ENCODE measurements at places on chromosomes 6 and 20.

GRCh38 chr20:37821696-37822095 is 81.2 kb upstream of the VSTM2L start:
- no peak for DNase-seq

- no peak for DNase-seq
Measured at GRCh38 chr6:47168180-47168579, 126.0 kb upstream of the ADGRF1 start.

- no peak for DNase-seq
Measured at GRCh38 chr6:102402635-102403329, 1009.3 kb downstream of the GRIK2 start.

DNA sequence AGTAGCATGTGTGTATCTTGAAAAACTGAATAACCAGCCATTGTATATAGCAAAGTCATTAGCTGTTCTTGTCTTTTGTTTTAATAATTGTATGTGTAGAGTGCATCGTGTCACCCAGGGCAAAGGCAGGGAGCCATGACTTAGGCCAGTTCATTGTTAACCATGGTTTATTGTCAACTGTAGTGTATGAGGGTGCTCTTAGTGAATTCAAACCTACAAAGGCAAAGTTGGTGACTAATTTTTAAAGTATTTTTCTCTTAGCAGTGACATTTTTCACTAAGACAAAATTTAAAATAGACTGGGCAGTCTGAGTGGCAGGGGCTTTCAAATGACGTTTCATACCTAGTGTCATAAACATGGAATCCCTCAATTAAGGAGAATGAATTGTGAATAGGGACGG is 79.0 kb downstream of the TULP4 start:
- DNase-seq = no peak

DNA sequence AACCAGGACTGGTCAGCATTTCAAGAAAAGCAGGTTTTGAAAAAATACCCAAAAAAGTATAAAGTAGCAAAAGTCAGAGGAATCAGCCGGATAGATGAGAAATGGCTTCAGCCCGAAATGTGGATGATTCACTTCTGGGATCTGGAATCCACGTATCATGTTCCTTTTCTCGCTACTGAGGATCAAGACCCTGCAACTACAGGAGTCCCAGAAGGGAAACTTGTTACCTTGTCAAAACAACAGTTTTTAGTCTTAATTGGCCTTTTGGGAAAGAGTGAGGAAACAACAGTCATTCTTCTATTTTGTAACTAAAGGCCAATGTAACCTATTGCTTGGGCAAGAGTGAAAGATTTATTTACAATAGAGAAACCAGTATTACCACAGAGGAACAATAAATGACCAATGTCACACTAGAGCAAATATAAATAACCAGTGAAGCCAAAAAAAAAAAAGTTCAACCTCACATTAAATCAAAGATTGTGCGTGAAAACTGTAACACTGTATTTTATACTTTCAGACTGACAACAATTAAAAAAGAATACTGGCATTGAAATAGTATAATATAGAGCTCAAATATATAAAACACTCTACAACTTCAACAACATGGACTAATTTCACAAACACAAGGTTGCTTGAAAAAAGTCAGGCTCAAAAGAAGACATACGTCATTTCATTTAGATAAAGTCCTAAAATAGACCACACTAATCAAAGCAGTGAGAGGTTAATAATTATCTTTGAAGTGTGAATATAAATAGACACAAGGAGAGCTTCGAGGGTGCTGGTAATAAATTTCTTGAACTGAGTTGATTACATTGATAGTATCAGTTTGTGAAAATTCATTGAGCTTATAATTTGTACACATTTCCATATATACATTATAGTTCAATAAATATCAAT is 116.2 kb downstream of the GFRAL start:
- no peak for DNase-seq

DNA sequence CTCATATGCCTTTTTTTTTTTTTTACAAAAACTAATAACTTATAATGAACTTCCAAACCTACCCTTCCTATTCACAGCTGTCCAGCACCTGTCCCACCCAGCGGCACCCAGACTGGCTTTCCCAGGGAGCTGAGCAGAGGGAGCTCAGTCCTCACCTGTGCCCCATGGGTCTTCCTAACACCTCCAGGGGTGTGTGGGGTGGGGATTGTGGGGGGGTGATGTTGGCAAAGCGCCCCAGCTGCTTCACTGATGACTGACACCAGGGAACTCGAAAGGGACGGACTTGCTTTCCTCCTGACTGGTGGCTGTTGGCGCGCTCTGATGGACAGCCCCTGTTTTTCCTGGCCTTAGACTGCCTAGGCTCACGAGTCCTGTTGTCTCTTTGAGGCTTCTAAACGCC is 14.2 kb upstream of the SYNJ2 start:
- DNase-seq = no peak

GRCh38 chr6:51019806-51020205 is 201.1 kb downstream of the TFAP2B start:
- DNase-seq = no peak

GRCh38 chr20:53643031-53643832 is 49.6 kb upstream of the ZNF217 start:
- peak; percentile 40 for DNase-seq

DNA sequence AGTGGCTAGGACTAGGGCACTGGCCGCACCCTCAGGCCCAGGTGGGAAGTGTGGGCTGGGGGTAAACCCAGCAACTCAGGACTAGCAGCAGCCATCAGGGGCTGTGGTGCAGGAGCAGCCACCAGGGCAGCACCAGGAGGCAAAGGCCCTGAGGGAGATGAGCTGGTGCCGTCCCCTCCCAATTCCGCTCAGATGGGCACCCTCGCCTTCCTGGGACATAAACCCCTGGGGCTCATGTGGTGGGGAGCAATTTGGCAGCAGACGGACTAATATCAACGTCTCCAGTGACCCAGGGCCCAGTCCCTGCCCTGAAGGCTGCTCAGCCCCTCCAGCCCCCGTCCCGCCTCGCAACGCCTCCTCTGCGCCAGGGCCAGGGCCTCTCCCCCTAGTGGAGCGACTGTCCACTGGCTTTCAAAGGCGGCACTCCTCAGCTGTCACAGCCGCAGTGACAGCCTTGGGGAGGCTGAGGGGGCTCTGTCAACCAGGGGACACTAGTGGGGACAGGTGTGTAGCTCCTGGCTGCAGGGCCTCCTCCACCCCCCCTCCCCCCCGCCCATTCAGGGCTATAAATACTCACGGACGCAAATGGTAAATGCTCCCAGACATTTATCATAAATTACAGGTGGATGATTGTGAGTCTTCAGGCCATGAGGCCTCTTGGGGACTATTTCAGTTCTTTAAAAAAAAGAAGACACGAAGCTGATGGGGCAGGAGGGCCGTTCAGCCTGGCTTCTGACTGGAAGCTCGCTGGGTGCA is 349.9 kb downstream of the ZFAND3 start:
- no peak for DNase-seq

- no peak for DNase-seq
Measured at GRCh38 chr20:5829241-5829809, 79.1 kb downstream of the SHLD1 start.

- no peak for DNase-seq
Measured at GRCh38 chr6:14804785-14805210, 441.1 kb upstream of the JARID2 start.

GRCh38 chr6:129901910-129902309 is 40.8 kb upstream of the TMEM244 start:
- DNase-seq = no peak

DNA sequence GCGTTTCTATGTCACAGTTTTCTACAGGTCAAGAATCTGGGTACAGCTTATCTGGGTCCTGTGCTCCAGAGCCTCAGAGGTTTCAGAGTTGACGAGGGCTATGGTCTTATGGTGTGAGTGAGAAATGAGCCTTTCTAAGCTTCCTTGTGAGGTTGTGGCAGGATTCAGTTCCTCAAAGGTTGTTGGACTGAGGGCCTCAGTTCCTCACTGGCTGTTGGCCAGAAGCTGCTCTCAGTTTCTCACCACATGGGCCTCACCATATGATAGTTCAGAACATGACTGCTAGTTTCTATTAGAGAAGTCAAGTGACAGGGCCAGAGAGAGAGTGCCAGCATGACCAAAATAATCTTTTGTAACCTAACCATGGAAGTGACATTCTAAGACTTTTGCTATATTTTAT is 96.1 kb downstream of the NUS1 start:
- DNase-seq = no peak

Measured in activated CD8-positive, alpha-beta memory T cell treated with anti-CD3 and anti-CD28 coated beads for 1 hour (primary cell).